ENCODE measurements at places on chromosomes 16 and 17.
A peak's percentile ranks its signal among the peaks of the same experiment; 100 is the strongest.

GRCh38 chr16:70428178-70428998 lies 10.5 kb downstream of the ST3GAL2 start:
- DNase-seq = no peak

GRCh38 chr17:13503526-13503925 lies 98.2 kb downstream of the HS3ST3A1 start:
- DNase-seq = no peak

- DNase-seq = no peak
Observed at GRCh38 chr16:29818082-29818481, 2.1 kb downstream of the PAGR1 start.

DNA sequence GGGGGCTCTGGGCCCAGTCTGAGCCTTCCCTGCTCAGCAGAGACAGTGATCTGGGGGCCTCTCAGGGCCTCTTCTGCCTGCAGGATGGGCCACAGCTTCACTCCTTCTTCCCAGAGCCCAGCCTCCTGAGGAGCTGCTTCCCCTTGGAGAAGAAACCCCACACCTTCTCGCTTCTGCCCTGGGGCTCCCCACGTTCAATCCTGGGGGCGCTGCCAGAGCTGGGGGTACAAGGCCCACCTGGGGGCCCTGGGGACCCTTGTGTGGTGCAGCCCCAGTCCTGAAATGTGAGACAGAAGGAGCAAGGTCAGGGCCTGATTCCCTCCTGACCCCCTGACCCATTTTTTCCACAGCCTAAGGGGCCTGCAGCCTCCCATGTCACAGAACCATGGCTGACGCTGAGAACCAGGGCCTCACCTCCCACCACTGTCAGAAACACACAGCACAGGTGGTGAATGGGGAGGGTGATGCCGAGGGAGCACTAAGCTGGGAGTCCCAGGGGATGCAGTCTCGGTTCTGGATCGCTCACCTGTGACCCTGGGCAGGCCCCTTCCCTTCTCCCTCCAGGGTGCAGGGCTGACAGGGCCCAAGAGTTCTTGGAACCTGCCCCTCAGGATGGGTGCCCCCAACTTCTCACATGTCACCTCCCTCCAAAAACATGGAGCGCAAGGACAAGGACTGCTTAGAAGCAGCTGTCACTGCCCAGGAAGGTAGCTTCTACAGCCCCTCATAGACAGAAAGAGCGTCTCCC lies 21.6 kb upstream of the MPO start:
- DNase-seq = no peak

DNA sequence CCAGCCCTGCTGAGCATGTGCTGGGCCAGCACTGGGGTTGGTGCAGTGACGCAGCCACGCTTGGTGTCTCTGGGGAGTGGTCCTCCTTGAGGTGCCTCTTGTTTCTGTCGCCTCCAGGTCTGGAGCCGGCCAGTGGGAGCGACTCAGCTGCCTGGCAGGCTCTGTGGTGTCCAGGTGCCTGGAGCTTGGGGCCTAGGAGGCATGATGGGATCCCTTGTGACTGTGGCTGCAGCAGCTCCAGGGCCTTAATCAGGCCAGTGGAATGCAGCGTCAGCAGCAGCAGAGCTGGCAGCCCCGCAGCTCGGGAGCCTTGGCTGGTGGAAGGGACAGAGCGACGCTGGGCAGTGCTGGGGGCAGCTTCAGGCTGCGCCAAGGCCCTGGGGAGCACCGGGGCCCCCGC lies 74.7 kb upstream of the CIBAR2 start:
- no peak for DNase-seq

- no peak for DNase-seq
Observed at GRCh38 chr17:48310748-48311213, 119.2 kb downstream of the SKAP1 start.

GRCh38 chr17:63480192-63480784 lies 3.4 kb downstream of the ACE start:
- DNase-seq = no peak

DNA sequence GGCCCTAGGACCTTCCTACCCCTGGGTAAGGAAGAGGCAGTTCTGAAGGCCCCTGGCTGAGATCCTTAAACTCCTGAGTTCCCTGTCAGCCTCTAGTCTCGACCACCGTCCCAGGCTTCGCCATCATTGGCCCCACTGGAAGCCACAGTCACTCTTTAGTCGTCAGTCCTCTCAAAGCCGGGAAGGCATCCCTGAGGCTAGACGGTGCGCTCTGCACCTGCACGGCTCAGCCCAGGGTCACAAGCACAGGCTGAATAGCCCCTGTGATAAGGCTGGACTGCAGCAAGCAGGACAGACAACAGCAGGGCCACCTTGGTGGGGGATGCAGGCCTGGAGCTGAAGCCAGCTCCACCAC lies 3.3 kb upstream of the HEXIM1 start:
- DNase-seq = no peak

- no peak for DNase-seq
Observed at GRCh38 chr17:1871756-1872155, 42.0 kb downstream of the RPA1 start.

GRCh38 chr16:49463529-49463928 lies 89.9 kb downstream of the C16orf78 start:
- peak; percentile 48 for DNase-seq

- DNase-seq = no peak
Observed at GRCh38 chr16:4489030-4489429, 12.8 kb downstream of the HMOX2 start.

DNA sequence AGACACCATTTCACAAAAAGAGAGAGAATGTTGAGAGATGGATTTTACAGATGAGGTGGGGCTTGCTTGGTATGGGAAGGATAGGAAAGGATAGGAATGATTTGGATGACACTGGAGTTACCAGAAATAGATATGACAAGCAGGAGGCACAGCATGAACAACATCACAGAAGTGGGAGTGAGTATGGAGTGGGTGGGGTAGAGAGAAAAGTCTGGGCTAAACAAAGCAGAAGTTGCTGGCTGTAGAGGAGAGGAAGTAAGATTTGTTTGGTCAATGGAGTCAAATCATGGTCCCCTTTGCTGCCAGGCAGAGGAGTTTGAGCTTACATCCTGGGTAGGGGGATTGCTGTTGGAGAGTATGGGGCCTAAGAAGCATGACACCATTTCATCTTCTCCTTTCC lies 101.7 kb downstream of the VAT1L start:
- DNase-seq = no peak

- no peak for DNase-seq
Observed at GRCh38 chr17:40499551-40500189, 1.8 kb downstream of the TNS4 start.

DNA sequence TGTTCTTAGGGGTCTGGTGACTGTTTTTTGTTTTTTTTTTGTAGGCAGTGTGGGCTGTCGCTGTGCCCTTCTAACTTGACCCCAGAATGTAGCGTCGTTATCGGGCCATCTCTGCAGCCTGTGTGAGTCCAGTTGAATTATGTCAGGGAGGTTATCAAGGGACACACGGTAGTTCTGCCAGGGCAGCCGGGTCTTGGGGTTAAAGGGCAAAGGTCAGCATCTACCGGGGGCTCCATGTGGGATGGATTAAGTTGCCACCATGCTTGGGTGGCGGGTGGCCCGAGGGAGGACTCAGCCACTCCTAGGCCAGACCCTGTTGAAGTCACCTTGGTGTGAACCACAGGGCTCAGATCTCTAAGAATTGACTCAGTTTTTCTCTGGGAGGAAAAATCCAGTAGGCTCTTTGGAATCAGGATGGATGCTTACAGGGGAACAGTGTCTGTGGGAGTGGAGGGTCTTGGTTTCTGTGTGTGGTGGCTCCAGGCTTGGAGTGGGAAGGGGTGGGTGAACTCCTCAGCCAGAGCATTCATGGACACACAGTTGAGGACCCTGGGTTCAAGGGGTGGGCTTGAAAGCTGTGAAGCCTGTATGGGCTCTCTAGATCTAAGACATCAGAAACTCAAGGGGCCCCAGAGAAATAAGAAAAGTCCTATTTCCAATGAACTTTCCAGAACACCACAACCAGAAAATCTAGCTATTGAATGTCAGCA lies 191.7 kb downstream of the IRF8 start:
- no peak for DNase-seq

DNA sequence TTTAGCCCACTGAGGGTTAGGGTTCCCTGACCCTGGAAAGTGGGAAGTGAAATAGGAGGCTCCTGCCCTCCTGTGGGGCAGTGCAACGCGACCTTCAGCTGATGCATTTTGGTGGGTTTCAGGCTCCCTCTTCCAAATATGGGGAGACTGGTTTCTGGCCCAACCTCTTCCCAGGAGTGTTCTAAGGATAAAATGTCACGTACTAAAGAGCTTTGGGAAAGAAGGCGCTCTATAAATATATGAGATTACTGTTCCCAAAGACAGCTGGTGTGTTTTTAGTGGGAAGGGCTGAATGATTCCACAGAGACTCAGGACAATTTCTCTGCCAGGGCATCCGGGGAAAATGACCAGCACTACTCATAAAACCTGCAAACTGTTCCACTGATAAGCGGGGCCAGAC lies 9.8 kb downstream of the SLC35B1 start:
- no peak for DNase-seq

DNA sequence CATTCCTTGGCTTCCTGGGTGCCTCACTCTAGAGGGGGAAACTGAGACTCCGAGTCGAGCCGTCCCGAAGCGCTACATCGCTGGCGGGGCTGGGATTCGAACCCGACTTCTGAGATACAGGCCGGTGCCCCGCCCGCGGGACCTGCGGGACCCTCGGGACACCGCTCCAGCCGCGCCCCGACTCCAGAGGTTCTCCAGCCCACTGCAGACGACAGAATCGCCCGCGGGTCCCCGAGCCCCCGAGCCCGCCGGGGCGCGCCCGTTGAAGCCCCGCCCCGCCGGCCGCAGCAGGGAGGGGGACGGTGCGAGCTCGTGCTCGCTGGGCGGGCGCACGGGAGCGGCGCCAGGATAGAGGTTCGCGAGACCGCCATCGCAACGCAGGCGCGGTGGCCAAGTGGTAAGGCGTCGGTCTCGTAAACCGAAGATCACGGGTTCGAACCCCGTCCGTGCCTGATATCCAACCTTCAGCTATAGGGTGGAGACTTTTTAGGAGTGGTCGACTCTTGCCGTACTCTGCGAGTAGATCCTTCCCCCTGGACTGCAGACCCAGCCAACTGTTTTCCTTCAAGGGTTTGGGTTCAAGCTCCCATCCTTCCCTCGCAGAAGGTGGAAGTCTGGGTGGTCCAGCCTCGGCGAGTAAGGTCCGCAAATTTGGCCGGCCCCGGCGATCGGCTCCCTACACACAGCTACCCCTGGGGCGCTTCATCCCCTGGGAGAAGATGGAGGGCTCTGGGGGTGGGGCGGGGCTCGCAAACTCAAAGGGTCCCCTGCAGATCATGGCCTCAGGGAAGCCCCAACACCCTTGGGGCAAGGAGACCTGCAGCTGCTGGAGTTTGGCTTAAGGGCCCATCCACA lies 214.6 kb downstream of the MRTFB start:
- DNase-seq = peak; percentile 94

DNA sequence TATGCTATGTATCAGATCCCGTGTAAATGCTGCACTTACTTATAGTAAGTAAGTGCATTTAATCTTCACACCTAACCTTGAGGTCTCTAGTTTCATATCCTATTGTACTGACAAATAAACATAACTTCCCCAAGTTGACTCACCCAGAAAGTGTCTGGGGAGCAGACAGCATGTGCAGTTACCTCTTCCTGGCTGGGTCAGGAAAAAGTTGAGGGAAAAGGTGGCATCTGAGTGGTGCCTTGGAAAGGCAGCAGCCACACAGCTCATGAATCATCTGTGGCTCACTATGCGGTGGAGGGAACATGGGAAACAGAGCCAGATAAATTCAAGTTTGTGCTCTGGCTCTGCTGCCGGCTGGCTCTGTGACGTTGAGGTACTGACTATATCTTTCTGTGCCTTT lies 382.0 kb upstream of the DYNLRB2 start:
- DNase-seq = no peak

DNA sequence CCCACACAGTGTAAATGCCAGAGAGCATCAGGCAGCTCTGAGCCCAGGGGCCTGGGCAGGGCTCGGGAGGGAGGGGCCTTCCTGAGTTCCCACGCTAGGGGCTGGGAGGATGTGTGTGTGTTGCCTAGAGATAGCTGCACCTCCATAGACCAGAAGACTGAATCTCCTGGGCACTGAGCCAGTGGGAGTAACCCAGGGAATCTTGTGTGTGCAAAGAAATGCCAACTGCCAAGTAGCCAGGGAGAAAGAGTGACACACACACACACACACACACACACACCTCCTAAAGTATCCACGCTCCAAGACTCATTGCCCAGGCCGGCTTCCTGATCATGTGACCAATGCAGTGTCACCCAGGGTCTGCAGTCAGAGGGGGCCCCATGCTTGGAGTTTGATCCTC lies 166.2 kb upstream of the RPL38 start:
- no peak for DNase-seq

DNA sequence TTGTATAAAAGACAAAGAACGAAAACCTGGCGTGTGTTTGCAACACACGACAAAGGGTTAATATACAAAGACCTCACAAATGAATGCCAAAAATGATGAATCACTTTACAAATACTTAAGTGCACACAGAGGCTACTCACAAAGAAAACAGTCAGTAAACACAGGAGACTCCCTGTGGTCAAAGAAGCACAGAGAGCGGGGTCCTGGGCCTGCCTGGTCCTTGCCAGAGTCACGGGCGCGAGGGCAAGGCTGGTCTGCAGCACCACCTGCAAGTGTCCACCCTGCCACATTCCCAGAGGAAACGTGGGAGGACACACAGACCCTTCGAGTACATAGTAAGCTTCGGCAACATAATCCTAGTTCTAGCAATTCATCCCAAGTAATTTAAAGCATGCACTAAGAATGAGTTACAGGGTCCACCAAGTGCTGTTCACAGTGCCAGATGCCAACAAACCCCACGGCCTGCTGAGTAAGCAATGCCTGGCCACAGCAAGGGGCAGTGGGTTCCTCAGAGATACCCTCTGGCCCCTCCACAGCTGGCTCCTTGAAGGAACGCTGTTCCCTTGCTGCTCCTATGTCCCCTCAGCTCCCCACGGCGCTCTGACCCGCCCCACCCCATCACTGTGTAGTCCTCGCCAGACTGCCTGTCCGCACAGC lies 24.6 kb upstream of the FAAP100 start:
- DNase-seq = no peak

GRCh38 chr16:79933603-79934002 lies 333.1 kb upstream of the MAF start:
- no peak for DNase-seq

DNA sequence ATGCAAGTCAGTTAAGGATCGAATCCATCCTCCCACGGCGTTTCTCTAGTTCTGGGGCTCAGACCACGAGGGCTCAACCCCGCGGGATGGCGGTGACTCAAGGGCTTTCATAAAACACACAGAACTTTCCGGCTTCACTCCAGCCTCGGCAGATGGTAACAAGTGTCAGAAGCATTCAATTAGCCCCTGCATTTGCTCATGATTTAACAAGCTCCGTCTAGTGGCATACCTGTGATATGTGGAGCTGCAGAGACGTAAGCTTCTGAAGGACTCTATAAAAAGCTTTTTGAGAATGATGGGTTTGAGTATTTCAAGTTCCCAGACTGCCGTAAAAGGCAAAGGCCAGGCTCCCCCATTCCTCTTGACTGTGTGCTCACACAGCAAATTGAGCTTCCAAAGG lies 91.3 kb upstream of the SEC14L1 start:
- DNase-seq = no peak

- no peak for DNase-seq
Observed at GRCh38 chr17:12098568-12098967, 77.9 kb downstream of the MAP2K4 start.

DNA sequence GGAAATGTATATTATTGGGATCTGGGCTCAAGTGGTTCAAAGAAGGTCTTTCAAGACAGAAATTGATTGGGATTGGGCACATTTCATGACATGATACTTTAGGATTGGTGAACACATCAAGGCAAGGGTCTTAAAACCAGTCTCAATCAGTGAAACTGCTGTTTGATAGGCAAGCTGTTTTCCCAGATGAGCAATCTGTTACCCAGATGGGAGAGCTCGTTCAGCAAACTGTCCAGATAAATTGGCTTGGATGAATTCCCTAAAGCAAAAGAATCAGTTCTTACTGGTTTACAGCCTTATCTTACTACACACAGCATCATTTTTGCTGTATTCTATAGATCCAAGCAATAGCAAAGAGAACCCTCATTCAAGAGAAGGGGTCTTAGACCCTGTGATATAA lies 31.0 kb upstream of the CNEP1R1 start:
- DNase-seq = no peak
